Fibroblast of gingiva (primary cell): ENCODE measurements at places on chromosomes 11 and 22.

- DNase-seq = no peak
Observed at GRCh38 chr11:106681435-106681834, 336.8 kb downstream of the GUCY1A2 start.

DNA sequence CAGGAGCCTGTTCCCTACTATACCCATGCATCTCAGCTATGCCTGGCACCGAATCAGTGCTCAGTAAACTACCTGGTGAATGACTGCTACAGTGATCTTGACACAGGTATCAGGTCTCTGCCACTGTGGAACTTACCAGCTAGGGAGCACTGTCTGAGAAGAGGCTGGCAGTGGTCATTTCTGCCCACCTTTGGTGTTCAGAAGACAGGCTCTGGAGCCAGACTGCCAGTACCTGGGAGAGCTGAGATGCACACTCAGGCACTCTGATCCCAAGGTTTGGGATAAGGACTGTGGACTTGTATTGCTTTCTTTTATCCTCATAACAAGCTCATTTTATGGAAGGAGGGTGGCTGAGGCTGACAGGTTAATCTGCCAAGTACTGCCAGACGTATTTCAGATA, 52.7 kb downstream of the SYN3 start:
- no peak for DNase-seq

- no peak for DNase-seq
Observed at GRCh38 chr11:5285703-5286340, 15.9 kb downstream of the OR51B4 start.

DNA sequence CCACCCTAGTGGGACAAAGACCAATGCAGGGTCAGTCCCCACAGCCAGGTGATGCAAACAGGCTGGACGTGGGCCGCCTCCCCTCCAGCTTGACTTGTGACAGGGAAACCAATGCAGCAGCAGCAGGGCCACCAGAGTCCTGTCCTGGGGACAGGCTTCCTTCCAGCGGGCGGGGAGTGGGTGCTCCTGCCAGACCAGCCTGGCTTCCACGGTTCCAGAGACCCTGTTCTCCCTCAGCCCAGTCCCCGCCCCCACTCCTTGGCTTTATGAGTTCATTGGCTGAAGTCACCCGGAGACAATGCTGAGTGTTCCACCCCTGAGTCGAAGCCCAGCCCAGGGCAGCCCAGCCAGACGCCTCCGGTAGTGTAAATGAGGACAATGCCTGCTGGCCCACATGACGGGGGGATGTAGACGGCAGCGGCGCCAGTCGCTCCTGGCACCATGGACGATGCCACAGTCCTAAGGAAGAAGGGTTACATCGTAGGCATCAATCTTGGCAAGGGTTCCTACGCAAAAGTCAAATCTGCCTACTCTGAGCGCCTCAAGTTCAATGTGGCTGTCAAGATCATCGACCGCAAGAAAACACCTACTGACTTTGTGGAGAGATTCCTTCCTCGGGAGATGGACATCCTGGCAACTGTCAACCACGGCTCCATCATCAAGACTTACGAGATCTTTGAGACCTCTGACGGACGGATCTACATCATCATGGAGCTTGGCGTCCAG, at the start of gene TSSK2:
Gene TSSK2, plus strand, starts transcription at position 350 of the 726 bp plus-strand sequence. Its CDS starts 92 bp downstream, at position 442.
- no peak for DNase-seq

DNA sequence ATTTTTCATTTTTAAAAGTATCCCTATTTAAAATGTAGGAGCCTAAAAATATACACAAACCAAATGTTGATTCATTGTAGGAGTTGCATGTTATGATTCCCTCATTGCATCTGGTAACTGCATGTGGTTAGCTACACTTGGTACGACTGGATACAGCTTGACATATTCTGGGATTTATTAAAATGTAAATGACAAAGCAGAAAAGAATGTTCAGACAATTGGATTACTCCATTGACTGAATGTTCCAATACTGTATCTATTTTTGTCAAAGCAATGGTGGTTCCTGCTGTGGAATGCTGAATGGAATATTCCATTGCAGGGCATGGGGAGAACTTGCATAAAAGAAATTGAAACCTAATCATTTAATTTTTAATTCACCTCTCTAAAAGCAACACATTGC, 30.8 kb downstream of the BLID start:
- peak; percentile 97 for DNase-seq

- DNase-seq = no peak
Observed at GRCh38 chr22:40422558-40423309, 52.3 kb downstream of the SGSM3 start.

- DNase-seq = no peak
Observed at GRCh38 chr11:73306069-73306841, 1.8 kb upstream of the ARHGEF17 start.

DNA sequence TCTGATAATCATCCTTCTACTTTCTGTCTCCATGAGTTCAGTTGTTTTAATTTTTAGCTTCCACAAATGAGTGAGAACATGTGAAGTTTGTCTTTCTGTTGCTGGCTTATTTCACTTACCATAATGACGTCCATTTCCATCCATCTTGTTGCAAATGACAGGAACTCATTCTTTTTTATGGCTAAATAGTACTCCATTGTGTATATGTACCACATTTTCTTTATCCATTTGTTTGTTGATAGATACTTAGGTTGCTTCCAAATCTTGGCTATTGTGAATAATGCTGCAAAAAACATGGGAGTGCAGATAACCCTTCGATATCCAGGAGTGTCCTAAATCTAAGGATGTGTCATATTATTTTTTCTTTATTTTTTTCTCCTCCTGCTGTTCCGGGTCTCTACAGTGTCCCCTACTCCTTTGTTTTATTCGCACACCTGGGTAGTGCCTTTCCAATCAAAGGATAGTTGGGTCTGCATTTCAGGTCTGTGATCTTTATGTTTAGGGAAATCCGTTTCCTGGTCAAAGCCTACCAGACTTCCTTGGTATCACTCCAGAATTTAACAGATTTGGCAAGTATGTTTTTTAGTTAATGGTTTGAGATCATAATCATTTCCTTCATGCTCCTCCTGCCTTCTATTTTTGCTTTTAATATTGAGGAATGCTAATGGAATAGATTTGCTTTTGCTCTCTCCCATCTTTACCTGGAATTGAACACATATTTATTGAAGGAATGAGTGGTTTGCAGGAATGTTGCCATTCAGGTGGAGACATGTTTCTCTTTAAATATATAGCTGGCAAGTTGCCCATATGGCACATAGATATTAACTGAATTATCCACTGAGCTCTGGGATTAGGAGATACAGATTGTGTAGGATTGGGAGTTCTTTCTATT, 53.7 kb downstream of the ARHGEF12 start:
- DNase-seq = no peak

- DNase-seq = no peak
Observed at GRCh38 chr22:50269573-50269969, 609 bp downstream of the MAPK11 start.

GRCh38 chr11:82786836-82787235, 53.2 kb upstream of the FAM181B start:
- DNase-seq = no peak

GRCh38 chr11:71138737-71139425, 113.5 kb downstream of the SHANK2 start:
- DNase-seq = no peak

DNA sequence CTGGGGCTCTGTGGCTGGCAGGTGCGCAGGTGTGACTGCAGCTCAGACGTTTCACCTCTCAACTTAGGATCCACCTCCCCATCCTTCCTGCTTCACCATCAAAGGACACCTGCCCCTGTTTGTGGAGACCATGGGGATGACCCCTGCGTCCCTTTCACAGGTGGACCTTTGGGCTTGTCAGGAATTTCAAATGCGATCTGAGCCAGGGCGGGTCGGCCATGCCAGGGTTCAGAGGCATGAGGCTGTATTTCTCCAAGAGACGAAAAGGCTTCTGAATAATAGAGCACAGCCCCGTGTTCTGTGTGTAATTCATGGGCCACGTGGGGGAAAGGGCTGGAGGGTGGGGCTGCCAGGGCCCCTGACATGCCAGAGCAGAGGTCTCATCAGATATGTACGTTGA, 668.0 kb downstream of the BRD1 start:
- no peak for DNase-seq

DNA sequence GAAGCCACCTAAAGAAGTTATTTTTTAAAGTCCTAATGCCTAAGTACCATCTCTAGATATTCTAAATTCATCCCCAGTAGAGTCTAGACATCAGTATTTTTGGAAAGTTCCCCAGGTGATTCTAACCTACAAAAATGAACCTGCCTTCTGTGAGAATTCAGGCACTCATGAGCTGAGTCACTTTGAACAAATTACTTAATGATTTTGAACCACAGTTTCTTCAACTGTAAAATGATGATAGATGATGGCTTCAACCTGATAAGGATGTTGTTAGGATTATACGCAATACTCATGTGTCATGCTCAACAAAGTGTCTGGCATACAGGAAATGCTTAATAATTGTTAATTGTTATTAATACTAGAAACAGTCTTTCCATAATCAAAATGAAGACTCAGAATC, 82.8 kb upstream of the OR5AK2 start:
- DNase-seq = no peak

DNA sequence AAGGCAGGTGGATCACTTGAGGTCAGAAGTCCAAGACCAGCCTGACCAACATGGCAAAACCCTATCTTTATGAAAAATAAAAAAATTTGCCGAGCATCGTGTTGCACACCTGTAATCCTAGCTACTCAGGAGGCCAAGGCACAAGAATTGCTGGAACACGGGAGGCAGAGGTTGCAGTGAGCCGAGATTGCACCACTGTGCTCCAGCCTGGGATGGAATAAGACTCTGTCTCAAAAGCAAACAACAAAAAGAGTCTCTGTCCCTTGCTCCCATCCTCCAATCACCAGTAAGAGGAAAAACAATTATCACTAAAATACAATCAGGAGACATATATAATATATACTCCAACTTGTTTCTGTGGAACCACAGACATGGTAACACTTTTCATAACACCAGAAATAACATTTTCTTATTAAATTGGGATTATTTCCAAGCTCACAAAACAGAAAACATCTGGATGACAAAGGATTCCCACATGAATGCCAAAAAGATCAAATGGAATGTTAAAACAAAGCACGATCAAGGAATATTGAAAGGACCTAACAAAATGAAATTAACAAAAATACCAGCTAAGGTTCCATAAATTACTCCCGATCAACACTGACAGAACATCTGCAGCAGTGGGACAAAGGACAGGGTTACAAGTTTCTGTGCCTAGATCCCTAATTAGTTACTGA, 15.2 kb downstream of the FCHSD2 start:
- DNase-seq = peak; percentile 5
